ENCODE measurements at places on chromosomes 3 and 15.

DNA sequence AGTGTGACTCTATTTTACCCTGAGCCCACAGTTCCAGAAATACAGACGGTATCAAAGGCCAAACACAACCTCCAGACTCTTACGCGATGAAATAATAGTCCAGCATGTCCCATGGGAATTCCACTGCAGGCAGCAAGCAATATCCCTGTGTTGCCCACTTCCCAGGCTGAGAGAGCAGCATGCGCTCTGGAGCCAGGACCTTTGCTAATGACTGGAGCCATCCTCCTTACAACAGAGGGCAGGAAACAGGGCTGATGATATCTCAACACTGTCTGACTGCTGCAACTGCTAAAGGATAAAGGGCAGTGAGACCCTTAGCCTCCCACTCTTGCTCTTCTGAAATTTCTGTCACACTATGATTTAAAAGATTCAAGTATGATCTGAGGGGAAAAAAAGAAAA is 34.8 kb downstream of the MCF2L2 start:
- DNase-seq: no peak

- DNase-seq: no peak
Observed at GRCh38 chr3:150673966-150674365, 29.8 kb downstream of the ERICH6 start.

DNA sequence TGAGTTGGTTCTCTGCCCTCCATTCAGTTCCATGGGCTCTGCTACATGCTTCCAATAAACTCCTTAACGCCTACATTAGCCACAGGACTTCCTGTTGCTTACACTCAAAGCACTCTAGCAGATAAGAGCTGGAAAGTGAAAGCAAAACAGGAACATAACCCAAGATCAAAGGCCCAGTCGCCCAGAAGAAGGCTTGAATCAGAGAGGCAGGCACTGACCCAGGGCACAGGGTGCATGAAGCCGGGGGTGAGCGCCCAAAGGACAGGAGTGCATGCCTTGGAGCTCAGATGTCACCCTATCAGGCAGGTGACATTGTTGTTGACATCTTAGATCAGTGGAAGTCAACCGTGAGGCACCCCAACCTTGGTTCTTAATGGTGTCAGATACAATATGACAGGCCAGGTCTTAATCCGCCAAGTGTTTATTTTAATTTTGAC is 235.1 kb downstream of the UACA start:
- DNase-seq: no peak

GRCh38 chr15:88987934-88988671 is 74.9 kb upstream of the MFGE8 start:
- DNase-seq: no peak

DNA sequence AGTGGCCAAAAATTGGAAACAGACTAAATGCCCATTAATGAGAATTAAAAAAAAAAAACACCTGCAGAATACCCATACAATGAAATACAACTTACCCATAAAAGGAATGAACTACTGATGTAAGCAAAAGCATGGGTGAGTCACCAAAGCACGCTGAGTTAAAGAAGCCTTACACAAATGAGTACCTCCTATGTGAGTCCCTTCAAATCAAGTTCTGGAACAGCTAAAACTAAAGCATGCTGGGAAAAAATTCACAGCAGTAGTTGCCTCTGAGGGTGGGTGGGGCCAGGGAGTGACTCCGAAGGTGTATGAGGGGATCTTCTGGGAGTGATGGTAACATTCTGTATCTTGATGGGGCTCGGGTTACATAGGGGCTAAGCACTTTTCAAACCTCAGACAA is 11.4 kb downstream of the MYO5C start:
- no peak for DNase-seq

DNA sequence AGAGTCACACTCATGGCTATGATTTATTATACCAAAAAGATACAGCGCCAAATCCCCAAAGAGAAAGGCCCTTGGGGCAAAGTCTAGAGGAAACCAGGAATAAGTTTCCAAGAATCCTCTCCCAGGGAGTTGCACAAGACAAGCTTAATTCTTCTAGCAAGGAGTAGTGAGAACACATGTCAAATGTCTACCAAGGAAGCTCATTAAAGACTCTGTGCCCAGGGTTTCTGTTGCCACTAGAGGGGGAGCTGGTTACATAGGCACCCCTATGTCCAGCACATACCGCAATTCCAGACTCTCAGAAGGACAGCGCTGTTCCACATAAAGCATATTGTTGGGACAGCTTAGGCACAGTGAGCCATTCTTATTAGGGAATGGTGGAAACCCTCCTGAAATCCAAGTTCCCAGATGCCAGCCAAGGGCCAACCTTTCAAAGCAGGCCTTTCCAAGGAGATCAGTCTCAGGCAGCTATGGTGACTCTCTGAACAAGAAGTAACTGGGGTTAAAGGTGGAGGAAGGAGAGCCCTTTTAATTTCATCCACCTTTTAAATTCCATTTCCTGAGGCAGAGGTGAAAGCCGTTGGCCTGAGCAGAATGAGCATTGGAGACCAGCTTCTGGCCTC is 194.2 kb downstream of the UACA start:
- DNase-seq: no peak

GRCh38 chr3:15926871-15927270 is 129.1 kb upstream of the ANKRD28 start:
- no peak for DNase-seq

DNA sequence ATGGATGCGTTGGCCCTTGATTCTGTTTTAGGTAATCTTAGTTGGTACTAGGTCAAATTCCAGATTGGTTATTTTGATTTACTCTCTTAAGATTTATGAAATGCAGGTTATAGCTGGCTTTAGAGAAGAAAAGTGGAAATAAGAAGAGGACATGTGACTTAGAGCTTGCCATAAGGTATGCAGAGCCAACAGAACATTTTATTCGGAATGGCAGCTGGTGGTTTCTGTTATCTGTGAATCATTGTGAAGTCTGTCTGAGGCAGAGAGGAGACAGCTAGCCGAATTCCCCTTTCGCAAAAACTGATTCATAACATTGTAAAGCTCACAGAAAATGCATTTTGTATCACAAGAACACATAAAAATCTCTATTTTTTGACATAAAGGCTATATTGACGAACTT is 82.1 kb downstream of the FILIP1L start:
- DNase-seq: no peak

DNA sequence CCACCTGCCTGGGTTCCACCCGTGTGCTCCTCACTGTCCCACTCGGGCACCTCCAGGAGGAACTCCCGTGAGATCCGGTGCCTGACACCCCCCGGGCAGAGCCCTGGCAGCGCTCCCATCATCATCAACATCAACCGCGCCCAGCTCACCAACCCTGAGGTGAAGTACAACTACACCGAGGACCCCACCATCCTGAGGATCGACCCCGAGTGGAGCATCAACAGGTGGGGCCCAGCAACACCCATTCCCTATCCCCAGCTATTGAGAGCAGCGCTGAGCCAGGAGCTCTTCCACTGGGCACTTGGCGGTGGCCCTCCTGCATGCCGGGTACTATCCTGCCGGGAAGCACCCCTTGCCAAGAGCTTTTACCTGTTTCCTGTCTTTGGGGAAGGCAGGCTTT is 33.5 kb downstream of the PLXNA1 start:
- no peak for DNase-seq

- no peak for DNase-seq
Observed at GRCh38 chr15:86611417-86612040, 531.9 kb downstream of the AGBL1 start.

- DNase-seq: no peak
Observed at GRCh38 chr3:152113992-152114651, 154.6 kb upstream of the MBNL1 start.

- DNase-seq: no peak
Observed at GRCh38 chr3:59128685-59129084, 78.9 kb upstream of the CFAP20DC start.

DNA sequence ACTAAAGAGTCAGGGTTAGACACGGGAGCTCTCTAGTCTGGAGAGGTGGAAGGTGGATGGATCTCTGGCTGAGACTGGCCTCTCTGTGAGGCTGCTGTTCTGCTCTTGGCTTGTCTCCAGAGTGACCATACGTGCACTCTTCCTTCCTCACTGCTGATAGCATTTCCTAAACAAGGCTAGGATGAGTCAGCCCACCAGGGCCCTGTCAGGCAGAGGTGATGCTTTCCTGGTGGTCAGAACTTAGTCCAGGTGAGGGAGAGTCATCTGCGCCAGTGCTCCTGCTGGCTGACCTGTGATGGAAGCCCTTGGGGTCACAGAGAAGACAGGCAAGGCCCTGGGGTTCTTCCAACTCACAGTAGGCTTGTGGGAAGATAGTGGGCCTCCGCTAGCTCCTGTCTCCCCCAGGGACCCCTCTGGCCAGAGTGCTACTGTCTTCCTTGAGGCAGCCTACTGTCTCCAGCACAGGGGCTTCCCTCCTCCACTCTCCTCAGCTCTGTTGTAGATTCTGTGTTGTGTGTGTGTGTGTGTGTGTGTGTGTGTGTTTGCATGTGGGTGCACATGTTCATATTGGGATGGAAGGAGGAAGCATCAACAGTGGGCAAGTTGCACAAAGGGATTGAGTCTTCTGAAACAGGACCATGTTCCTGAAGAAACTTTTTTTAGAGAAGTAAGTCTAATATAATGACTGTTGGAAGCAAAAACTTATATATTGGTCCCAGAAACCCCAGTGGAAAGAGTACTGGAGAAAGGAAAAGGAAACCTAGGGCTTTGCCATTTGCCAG is 16.5 kb downstream of the ALPK3 start:
- no peak for DNase-seq

DNA sequence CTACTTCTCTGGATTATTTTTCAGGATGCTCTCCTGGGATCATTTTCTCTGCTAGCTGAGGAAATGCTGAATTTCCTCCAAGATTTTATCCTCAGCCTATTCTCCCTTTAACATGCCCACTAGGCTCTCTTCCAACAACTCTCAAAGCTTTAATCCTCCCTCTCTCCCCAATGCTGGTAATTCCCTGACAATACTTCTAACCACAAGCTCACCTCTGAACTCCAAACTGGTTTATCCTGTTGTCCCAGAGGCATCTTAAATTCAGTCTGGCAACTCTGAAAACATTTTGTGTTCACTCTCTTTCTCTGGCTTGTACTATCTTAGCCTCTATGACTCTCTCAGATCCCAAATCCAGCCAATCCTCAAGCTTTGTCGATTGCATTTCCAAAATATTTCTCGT is 490.3 kb downstream of the MECOM start:
- no peak for DNase-seq

DNA sequence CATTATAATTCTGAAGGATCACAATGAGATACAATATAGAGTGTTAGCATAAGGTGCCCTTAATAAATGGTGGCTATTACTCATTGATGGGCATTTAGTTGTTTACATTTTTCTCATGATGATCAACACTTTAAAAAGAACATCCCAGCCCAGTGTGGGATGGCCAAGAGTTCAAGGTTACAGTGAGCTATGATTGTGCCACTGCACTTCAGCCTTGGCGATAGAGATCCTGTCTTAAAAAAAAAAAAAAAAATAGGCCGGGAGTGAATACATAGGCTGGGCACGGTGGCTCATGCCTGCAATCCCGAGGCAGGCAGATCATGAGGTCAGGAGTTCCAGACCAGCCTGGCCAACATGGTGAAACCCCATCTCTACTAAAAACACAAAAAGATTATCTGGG is 1.6 kb upstream of the FXR1 start:
- DNase-seq: no peak

DNA sequence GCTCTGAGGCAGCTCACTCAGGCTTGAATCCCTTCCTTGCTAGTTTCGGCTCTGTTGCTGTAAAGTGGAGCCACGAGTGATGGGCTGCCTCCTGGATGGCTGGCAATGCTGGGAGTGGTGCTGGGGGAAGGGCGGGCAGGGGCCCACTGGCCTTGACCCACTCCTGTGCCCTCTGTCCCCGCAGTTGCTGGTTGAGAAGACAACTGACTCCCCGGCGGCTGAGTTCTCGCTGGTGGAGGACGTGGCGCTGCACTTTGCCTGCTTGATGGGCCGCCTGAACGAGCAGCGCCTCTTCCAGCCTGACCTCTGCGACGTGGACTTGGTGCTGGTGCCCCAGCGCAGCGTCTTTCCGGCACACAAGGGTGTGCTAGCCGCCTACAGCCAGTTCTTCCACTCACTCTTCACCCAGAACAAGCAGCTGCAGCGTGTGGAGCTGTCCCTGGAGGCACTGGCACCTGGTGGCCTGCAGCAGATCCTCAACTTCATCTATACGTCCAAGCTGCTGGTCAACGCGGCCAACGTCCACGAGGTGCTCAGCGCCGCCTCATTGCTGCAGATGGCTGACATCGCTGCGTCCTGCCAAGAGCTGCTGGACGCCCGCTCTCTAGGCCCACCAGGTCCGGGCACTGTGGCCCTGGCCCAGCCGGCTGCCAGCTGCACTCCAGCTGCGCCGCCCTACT is 4.7 kb downstream of the ZBTB47 start:
- no peak for DNase-seq

DNA sequence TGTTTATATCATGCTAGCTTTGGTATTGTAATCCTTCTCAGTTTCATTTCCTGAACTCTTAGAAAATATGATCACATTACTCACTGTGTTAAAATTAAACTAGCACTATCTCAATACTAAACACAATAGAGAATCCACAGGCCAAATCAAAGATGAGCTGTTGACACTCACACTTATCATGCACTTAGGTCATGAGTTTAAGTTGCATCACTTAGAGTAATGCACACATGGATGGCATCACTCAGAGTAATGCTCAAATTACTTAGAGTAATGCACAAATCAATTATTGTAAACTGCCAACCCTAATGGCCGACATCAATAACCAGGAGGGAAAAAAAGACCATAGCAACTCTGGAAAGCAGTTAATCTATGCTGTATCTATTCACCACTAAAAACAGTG is 40.0 kb upstream of the MCF2L2 start:
- DNase-seq: no peak

DNA sequence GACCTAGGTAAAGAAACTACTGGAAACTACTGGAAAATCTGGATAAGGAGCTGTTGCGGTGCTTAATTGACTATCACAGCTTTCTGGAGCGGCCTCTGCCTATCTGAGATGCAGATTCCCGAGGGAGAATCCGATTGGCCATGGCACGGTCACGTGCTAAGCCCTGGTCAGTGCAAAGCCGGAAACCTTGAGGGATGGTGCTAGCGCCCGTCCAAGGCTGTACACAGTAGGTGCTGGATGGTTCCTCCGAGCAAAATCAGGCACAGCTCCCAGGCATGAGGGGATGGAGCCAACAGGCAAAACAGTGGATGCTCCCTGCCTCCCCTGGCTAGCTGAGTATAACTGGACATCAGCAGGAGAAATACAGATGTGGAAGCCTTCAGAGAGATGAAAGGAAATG is 238.7 kb upstream of the HES1 start:
- no peak for DNase-seq
